Left renal pelvis (tissue), 4 donors: ENCODE measurements at places on chromosomes 13 and 19.

DNA sequence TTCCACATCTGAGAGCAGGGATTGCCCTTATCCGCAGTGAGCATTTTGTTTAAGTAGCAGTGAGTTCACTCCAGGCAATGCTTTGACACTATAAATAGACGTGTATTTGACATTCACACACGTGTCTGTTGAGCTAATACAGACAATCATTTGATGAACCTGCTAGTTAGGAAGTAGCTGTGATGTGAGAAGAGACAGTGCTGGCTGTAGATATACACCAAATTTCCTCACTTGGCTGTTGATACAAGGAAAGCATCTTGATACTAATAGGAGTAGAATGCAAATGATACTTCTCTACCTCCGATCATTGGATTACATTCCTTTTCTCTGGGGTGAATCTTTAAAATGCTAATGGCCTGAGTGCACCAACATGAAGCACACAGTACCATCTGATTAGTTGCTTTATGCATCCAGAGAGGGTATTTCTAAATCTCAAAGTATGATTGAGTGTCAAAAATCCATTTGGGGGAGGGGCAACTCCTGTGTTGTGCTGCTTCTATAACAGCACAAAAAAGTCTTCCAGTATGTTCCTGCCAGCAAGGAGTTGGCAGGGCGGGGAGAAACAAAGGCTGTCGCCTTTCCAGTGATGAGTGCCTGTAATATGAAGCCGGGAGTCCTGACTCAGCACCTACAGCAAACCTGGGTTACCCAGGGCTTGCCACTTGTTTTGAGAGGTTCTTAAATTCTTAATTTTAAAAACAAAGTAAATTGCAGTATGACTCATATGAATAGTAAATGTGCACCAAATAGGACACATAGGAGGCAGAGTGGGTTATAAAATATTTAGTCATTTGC is 7.0 kb downstream of the CUL4A start:
- no peak for DNase-seq

DNA sequence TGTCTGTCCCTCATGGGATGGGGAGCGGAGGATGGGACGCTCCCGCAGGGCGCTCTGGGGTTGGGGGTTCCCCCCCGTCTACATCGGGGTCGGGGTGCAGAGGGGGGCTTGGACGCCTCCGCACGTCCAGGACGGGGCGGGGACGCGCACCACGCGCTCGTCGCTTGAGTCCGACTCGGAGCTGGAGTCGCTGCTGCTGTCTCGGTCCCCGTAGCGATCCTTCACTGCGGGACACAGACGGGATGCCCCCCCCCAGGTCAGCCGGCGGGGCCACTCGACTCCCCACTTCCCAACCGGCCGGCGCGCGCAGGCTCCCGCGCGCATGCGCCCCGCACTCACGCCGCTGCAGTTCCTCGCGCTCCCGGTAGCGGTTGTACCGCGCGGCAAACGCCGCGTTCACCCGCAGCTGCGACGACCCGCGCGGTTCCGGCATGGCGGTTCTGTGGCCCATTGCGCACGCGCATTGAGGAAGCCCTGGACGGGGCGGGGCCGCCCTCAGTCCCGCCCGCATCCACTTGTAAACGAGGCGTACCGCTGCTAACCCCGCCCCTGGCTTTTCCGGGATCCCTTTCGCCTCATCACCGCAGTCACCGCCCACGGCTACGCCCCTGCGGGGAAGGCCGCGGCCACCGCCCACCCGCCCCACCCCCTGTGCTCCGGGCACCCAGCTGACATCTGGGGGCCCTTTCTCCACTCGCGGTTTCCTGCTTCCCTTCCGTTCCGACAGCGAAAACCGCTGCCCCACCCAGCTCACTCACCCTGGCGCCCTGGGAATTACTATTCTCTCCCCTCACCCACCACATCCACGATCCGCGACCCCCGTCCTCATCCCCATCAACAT is at the start of gene KRI1:
Gene KRI1 (minus strand): TSS at position 444 of the 841 bp plus-strand sequence. CDS start 11 bp downstream, at position 433.
- peak; percentile 87 for DNase-seq

- no peak for DNase-seq
Measured at GRCh38 chr13:112781287-112781686, 91.4 kb downstream of the ATP11A start.

- DNase-seq: no peak
Measured at GRCh38 chr19:50024719-50025021, 502 bp downstream of the VRK3 start.

DNA sequence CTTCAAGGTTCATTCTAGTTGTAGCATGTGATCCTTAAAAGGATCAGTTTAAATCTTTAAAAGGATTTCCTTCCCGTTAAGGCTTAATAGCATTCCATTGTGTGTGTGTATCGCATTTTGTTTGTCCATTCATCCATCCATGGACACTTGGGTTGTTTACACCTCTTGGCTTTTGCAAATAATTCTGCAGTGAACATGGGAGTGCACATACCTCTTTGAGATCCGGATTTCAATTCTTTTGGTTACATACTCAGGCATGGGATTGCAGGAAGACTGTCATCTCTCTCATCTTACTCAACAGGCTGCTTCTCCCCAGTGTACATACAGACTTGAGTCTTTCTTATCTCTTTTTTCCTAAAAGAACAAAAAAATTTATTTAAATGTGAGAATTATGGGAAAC is 1.2 kb downstream of the RNF113B start:
- no peak for DNase-seq

GRCh38 chr19:33514885-33515551 is 6.6 kb downstream of the PEPD start:
- DNase-seq: no peak
